Astrocyte (in vitro differentiated cells and primary cell): ENCODE measurements at places on chromosomes 7 and 10.

DNA sequence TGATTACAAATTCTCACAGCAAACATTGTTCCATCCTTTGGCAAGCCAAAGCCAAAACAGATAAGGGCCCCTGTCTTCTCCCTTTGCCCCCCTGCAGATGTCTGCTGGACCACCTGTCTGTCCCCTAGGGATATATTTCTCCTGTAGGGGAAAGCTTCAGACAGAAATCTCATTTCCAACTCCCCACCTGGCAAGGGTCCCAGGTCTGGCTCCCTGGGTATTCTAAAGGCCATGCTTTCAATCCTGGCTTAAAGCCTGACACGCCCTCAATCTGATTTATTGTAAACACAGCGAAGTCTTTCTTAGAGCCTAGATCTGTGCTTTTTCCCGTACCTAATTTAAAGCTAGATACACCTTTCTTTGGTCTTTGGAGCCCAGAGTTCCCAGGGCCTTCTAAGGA, 66.1 kb downstream of the KCNMA1 start:
- DNase-seq, result no peak

- no peak for DNase-seq
These were observed 2.5 kb downstream of the PRR15 start for GRCh38 chr7:29565982-29566746.

- peak; percentile 37 for DNase-seq
These were observed 9.9 kb upstream of the SPAG6 start for GRCh38 chr10:22335173-22335933.

DNA sequence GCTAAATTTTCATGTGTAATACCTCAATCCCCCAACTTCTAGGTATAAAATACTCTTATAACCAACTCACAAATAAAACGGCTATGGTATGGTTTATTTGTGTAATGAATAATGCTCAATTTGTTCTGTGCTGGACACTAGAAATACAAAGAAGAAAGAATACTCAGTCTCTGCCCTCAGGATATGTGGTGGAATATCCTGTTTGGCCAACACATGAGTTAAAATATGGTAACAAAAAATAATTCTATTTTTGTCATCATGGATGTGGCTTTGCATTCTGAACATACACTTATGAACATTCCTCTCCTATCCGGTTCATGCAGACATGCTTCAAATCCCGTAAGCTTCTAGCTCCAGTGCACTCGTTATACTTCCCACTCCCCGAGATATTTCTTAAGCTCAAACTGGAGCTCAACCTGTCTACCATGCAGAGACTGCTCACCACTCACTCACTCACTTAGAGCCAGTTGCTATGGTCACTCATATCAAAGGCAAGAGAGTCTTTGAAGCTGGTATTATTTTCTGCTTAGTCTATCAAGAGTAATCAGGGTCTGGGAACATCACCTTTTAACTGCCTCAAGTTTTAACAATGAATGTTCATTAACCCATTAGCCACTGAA, 53.8 kb upstream of the SLC16A12 start:
- DNase-seq, result no peak

DNA sequence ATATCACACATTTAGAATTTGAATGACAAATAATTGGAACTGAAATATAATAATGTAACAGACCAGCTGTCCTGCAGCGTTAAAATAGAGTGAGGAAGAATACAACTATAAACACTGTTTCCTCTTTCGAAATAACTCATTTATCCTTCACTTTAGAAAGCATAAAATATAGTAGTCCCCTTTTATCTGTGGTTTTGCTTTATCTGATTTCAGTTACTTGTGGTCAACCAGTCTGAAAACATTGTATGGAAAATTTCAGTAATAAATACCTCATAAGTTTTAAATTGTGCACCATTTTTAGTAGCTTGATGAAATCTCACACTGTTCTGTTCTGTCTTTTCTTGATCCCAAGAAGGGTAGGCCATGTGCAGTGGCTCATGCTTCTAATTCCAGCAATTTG, 31.7 kb downstream of the POLR1F start:
- DNase-seq, result peak; percentile 41

- DNase-seq, result peak; percentile 71
These were observed 757.1 kb downstream of the SORCS3 start for GRCh38 chr10:105398202-105398601.

DNA sequence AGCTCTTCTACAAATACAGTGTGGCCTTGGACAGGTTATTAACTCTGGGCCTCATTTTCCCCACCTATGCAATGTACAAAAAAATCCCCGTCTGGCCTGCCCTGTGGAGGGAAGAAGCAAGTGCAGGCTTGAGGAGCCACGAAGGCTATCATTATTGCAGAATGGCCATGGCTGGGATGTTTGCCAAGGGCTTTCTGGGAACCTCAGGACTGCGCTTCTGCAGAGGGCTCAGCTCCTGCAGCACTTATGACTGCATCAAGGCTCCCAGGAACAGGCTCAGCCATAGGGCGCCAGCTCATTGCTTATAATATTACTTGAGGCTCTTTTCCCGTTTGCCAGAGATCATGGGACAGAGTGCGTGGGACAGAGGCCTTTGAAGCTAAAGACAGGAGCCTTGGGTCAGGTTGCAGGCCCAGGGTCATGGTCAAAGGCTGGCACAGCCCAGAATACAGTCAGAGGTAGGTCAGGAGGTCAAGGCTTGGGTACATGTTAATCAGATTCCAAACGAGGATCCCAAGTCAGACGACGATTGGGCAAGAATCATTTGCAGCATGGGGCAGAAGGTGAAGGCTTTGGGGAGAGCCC, 20.6 kb upstream of the C10orf105 start:
- peak; percentile 26 for DNase-seq

GRCh38 chr7:55020466-55020871, 1.7 kb downstream of the EGFR start:
- DNase-seq, result peak; percentile 70

DNA sequence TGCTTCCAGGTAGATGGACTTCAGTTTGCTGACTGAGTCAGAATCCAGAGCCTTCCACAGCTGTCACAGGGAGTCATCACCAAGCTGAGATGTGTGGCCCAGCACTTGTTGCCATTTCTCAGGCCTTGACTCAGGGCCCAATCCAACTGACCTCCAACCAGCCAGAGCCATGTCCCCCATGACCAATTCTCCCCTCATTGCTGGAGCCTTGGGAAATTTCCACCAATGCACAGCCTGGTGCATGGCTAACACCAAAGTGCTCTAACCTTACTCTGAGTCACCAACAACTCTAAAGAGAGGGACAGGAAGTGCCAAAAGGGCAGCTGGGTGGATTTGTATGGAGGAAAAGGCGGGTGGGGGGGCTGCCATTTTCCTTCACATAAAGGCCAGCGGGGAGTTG, 13.4 kb upstream of the GLI3 start:
- DNase-seq, result no peak

DNA sequence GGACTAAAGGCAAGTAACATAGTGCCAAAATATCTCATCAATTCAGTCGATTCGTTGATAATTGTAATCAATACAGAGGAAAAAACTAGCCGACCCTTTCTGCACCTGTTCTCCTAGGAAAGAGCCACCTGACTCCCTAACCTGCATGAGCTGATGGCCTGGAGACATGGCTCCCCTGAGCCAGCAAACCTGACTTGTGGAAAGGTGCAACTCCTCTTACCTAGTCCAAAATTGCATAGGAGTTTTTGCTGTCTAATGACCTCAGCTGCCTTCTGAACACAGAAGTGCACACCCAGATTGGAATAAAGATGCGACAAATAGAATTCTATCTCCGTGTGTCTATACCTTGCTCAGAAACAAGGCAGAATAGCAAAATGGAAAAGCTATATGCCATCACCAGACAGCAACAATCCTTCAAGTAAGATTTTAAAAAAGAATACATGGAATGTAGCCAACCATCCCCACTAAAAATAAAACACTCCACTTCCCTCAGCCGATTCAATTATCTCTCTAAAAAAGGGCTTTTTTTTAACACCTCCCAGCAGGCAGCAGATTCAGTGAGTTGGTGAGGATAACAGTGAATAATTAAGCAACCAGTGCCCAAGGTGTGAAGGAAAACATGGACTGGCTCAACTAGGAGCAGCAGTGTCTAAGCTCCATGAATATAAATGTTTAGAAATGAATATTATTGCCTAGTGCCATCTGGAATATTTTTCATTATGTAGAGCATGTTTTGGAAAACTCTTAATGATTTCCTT, 26.6 kb upstream of the LMTK2 start:
- no peak for DNase-seq

DNA sequence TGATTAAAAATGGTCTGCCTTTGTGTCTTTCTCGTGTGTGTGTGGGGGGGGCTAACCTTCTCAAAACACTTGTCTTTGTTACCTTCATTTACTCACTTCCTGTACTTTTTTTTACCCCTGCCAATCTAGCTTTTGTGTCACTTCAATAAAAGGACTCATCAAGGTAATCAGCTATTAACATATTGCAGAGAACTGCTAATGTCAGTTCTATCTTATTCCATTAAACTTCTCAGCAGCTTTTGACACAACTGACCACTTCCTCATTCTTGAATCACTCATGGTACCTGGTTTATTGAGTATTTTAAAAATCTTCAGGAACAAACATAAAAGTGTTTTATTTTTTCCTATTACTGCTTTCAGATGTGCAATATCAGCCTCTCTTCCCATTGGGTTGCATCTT, 59.8 kb downstream of the SLC25A40 start:
- no peak for DNase-seq

- DNase-seq, result no peak
These were observed 15.1 kb upstream of the MRC1 start for GRCh38 chr10:17793823-17794644.

GRCh38 chr10:51318399-51319172, 244.3 kb downstream of the PRKG1 start:
- DNase-seq, result no peak
